Activated naive CD4-positive, alpha-beta T cell treated with anti-CD3 and anti-CD28 coated beads for 36 hours (primary cell): ENCODE measurements at places on chromosomes 2 and 18. TPM values are rescaled to one million over a fixed set of nuclear protein-coding genes. Genes with fewer than 3 reads are reported as not detected.

GRCh38 chr2:127080938-127081755, 25.8 kb downstream of the BIN1 start:
- peak; percentile 68 for DNase-seq

DNA sequence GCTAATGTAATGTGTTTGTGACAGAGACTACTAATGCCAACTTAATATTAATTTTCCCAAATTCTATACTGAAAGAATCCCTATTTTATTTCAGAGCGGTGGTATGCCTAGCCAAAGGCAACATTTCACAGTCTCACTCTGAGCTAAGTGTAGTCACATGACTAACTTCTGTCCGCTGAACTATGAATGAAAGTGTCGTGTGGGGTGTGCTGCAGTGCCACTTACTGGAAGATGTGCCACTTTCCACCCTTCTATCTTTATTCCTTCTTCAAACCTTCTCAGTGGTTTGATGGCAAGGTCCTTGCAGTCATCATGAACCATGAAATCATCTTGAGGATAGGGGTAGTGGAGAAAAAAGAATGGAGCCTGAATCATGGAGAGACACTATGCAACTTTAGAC, 47.3 kb upstream of the C1D start:
- DNase-seq: no peak

DNA sequence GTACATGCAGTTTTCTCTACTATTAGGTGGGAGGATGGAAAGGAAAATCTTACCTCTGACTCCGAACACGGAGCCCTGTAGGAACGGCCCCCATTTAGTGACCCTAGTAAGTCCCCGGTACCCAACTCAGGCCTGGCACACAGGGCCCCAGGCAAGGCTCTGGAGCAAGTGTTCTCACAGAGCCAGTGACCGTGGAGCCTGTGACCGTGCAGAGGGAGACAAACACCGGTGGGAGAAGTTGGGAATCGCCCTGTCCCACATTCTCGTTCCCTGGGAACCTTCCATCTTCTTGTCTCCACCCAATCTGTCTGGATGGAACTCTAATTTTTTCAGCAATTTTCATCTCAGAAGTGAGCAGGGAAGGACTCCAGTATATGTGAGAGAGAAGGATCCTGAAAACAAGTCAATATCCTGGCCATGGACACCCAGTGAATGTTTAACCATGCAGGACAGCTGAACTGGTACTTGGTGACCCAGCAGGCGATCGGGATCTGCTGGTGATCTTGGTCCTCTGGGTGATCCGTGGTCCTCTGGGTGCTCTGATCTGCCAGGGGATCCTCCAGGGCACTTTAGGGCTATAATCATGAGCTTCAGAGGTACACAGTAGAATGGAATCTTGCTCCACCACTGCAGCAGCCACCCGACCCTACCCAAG, 348.6 kb upstream of the ID2 start:
- no peak for DNase-seq

GRCh38 chr2:200455958-200456421, 53.9 kb downstream of the KCTD18 start:
- DNase-seq: peak; percentile 73

- no peak for DNase-seq
These were observed 52.6 kb upstream of the EMILIN2 start for GRCh38 chr18:2794159-2794558.

- DNase-seq: no peak
These were observed 417.0 kb upstream of the NRXN1 start for GRCh38 chr2:51448911-51449310.

- no peak for DNase-seq
These were observed 87.9 kb upstream of the ETAA1 start for GRCh38 chr2:67309281-67309680.

- DNase-seq: peak; percentile 86
These were observed 8.9 kb upstream of the TMEM185B start for GRCh38 chr2:120231974-120232635.

DNA sequence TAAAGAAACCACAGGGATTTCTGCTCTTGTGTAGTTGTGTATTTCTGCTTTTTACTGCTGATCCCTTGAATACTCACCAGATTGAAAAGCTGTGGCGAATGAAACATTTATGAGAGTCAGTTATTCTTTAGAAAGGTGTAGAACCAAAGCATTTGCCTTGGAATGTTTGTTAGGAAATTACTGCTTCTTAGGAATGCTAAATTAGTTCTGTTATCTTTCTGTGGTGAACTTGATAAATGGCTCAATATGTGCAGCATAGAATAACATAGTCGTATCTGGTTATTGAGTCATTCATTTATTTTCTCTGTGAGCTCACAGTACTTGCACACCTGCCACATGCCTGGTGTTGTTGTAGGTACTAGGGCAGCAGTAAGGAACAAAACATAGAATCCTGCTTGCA, 57.0 kb upstream of the FAM237A start:
- no peak for DNase-seq

GRCh38 chr2:10059016-10059351, 15.6 kb downstream of the KLF11 start:
- DNase-seq: no peak

GRCh38 chr2:225693259-225693658, 293.7 kb downstream of the NYAP2 start:
- no peak for DNase-seq

DNA sequence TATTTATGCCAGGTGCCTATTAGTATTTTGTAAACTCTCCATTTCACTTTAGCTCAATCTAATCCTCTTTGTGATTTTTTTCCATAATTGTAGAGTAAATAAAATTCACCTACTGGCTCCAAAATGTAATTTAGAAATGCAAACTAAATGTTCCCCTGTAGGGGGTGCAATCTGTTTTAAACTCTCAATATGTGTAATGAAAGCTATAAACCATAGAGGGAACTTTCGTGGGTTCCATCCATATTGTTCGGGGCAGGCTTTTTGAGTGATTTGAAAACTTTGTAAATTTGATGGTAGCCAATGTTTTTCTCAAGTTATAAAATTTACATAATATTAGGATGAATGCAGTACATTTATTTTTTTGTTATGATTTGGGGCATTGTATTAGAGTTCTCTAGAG, 49.4 kb downstream of the TSPYL6 start:
- no peak for DNase-seq

- peak; percentile 14 for DNase-seq
These were observed 4.1 kb downstream of the BCL11A start for GRCh38 chr2:60549238-60549927.

- no peak for DNase-seq
These were observed 82.6 kb downstream of the TPO start for GRCh38 chr2:1495676-1496358.

GRCh38 chr2:63663013-63663864, 74.5 kb downstream of the MDH1 start:
- no peak for DNase-seq

GRCh38 chr18:36756242-36756641, 72.6 kb downstream of the TPGS2 start:
- DNase-seq: no peak

DNA sequence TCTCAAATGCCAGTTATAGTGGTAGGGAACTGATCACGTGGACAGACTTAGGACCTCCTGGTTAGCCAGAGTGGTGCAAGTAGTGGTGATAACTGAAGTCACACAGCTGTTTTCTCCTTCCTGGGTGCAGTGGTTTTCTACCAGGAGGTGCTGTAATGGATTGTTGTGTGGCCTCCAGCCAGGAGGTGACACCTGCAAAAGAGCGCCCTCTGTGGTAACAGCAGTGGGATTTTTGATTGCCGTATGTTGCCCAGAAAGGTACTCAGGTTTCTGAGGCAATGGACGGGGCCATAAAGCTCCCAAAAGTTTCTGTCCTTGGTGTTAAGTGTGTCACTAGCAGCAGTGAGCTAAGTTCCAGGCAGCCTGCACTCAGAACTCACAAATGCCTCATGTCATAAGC, 1358.1 kb upstream of the DDX18 start:
- DNase-seq: no peak

DNA sequence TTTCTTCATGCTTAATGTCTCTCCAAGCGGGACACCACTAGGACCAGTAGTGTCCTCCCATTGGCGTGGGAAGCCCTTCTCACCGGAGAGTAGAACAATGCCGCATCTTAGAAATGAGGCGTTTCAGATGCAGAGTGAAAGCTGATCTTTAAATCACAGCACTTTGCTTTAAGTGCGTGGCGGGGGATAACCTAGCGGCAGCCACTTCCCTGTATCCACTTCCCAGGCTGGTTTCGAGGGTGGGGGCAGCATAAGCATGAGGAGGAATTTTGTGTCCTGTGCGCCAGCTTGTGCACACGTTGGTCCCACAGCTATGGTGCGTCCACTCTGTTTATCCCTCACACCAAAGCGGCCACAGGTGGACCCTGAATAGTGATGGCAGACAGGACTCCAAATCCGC, 63.1 kb downstream of the MBP start:
- no peak for DNase-seq

DNA sequence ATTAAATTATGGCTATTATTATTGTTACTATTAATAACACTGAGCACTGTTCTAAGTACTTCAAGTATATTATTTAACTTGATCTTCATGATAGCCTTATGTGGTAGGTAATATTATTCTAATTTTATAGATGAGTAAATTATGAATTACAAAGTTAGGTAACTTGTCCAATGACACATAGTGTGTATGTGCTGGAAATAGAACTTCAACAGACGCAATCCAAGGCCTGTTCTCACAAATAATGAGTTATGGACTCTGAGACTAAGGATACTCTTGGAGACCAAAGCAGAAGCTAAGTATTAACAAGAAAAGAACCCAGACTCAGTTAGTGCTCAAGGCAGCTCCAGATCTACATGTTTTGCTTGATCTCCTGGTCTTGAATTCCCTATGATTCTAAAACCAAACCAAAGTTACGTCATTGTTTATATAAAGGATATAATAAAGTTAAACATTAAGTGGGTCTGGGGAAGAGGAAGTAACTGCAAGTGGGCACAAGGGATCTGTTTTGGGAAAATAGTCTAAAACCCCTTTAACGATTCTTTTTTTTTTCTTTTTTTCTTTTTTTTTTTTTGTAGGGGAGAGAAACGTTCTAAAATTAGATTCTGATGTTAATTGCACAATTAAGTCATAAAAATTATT, 211.3 kb downstream of the ERBB4 start:
- no peak for DNase-seq

DNA sequence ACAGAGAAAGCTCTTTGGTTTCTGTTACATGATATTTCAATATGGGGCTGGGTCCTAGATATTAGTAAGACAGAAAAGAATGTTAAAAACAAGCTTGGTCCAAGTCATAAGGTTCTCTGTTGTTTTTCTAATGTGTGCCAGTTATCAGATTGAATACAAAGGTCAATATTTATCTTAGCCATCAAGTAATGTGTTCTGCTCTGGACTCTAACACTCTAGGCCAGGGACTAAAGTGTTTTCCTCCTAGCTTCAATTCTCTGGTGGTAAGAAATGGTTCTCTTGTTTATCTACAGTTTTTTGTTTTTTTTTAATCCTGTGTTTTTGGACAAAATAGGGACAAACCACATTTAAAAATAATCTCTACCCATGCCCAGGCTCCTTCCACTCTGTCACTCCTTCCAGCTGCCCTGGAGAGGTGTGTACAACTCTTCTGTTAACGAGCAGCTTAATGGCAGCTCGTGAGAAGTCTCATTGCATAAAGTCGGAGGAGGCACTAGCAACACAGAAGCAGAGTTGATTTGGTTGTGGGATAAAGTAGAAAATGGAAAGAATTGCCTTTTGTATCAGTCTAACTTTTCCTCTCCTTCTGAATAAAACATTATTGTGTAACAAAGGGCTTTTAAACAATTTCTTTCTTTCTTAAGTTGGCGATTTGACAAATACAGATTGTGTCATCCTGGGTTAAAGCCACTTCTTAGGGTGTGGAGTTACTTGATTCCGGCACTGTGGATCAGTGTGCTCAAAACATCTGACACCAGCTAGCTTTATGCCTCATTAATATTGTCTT, 8.0 kb upstream of the SESTD1 start:
- DNase-seq: no peak

- no peak for DNase-seq
These were observed 190.8 kb downstream of the TMEM247 start for GRCh38 chr2:46669996-46670793.

- DNase-seq: no peak
These were observed 484.4 kb downstream of the ZNF804A start for GRCh38 chr2:185082749-185083148.

- DNase-seq: peak; percentile 60
These were observed 16.2 kb upstream of the RHOB start for GRCh38 chr2:20430461-20431300.

- DNase-seq: no peak
These were observed 33.5 kb downstream of the CRIM1 start for GRCh38 chr2:36389091-36389564.

DNA sequence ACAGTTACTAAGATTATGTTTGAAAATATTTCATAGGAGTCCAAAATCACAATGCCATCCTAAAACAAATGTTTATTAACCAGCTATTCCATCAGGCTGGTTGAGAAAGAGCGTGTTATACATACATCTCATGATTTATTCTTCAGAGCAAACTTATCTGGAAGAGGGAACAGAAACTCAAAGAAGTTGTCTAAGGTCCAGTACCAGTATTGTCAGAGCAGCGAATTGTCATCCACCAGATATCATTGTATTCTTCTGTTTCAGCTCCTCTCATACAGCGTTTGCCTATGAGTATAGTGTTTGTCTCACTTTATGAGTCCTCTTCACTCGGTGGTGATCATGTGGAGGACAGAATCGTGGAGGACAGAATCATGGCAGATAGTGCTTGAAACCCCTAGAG, 238.2 kb downstream of the OSR1 start:
- DNase-seq: no peak

Gene POLE4
- 69.7 TPM for total RNA-seq

Gene DLX1
- not detected for total RNA-seq

Gene GALNT5
- not detected for total RNA-seq

Gene LYG2
- not detected for total RNA-seq

Gene NT5DC4
- total RNA-seq: not detected

Gene ATF2
- 48.0 TPM for total RNA-seq

Gene TET3
- 15.2 TPM for total RNA-seq

Gene ST8SIA5
- total RNA-seq: not detected

Gene FAM237A
- not detected for total RNA-seq

Gene ASPRV1
- total RNA-seq: 0.41 TPM

Gene IWS1
- total RNA-seq: 52.1 TPM

Gene ELOA2
- total RNA-seq: not detected

Gene ACMSD
- not detected for total RNA-seq

Gene SULT1C4
- not detected for total RNA-seq

Gene ALPI
- not detected for total RNA-seq

Gene SOX11
- total RNA-seq: not detected

Gene PRSS56
- not detected for total RNA-seq
